ENCODE measurements at places on chromosomes 13 and 19.

DNA sequence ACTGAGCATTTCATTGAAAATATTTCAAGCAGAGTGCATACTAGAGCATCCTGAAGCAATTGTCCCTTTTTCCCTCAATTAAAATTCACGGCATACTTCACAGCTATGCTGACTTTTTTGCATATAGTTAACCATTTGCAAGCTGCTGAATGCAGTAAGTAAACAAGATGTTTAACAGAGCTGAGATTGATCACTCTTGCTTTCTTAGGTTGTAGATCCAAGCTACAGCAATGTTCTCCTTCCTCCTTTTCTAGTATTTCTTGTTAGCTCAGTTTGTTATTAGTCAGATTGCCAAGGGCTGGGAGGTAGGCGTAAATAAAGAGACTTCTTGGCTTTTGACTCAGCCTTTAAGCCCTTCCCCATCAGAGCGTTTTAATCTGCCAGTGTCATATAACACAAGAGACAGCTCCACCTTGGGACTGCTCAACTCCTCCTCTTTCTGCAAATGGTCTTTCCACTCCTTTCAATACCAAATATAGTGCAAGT lies at the start of gene SLITRK6:
Gene SLITRK6, minus strand, starts transcription at position 323 of the 486 bp plus-strand sequence. CDS start 2,911 bp downstream, outside the sequence.
- DNase-seq, result no peak

GRCh38 chr13:91553584-91553983 lies 155.2 kb downstream of the GPC5 start:
- DNase-seq, result no peak

GRCh38 chr19:4123615-4124568 lies at the start of gene MAP2K2:
TSS of gene MAP2K2 (minus strand) at chr19:4124122. CDS start at chr19:4123875, 247 bp downstream.
- DNase-seq, result no peak

DNA sequence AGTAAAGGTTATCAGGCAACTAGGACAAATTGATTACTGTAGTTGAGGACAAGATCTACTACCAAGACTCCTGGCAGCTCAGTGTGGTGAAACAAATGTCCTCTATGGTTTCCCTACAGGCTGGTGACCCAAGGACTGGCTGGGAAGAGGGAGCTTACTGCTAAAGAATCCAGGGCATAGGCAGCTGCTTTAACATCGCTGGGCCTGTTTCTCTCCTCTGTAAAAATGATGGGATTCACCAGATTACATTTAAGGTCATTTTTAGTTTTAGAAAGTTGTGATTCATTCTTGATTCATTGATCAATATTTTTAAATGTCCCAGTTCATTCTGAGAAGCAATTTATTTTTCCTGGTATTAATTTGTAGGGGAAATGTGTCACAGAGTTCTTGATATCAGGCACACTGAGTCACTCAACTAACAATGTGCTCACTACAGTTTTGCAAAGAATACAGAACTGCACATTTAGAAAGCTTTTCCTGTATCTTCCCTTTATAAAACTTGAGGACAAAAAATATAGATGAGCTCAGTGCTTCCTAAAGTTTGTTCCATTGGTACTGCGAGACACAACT lies 19.6 kb upstream of the FAM124A start:
- no peak for DNase-seq

GRCh38 chr19:35061583-35062373 lies 20.3 kb downstream of the HPN start:
- no peak for DNase-seq

GRCh38 chr19:18364826-18365528 lies 21.0 kb upstream of the GDF15 start:
- no peak for DNase-seq

DNA sequence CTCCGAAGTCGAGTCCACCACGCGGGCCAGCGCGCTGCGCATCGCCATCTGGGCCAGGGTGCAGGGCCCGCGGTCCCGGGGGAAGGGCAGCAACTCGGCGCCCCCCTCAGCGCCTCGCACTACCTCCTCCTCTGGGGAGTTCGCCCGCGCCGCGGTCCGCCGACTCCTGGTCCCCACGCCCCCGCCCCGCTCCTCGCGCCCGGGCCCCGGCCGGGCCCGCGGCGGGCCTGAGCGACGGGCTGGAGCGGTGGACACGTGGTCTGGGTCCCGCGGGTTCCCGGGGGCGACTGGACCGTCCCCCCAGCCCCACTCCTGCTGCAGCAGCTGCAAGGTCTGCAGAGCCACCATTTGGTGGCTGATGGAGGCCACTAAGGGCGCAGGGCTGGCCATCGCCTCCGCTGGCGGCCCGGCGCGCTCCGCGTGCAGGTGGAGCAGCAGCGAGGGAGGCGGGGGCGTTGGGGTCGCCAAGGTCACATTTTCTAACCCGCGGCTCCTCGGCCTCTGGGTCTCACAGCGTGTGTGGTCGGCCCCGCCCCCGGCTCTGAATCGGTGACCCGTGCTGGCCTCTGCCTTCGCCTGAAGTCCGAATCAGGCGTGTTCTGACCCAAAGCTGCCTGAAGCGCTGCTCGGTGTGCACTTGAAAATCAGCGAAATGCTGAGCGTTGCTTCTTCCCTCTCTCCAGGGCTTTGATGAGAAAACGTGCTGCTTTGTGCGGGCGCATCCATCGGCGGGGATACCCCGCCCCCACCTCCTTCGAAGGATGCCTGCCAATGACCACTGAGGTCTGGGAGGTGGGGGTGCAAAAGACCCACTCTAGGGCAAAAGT lies at the start of gene DLEU7:
Gene DLEU7, minus strand, starts transcription at position 436 of the 827 bp plus-strand sequence. Its CDS starts 46 bp downstream, at position 390.
- DNase-seq, result no peak

DNA sequence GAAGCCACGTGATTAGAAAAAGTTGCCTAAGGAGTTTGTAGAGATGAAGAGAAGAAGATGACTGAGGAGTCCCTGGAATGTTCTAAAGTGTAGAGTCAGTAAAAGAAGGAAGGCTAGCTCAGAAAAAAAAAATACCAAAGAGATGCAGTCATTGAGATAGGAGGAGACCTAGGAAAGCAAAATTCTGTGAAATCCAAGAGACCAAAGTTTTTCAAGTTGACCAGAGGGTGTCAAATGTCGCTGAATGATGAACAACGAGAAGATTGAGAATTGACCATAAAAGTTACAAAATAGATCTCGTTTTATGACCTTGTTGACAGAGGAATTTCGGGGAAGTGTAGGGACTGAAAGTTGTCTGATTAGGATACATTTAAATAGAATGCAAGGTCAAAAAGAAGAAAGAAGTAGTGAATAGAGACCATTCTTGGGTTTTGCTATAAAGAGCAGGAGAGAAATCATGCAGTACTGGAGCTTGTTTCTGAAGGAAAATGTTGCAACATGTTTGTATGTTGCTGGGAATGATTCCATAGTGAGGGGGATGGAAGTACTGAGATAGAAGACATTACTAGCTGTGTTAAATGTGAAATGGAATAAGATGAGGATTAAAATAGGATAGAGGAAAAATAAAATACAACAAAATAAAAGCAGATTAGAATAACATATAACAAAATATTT lies 30.2 kb upstream of the HTR2A start:
- no peak for DNase-seq
